Posterior vena cava (tissue), 2 donors: ENCODE measurements at places on chromosomes 2 and 18.
A peak's percentile ranks its signal among the peaks of the same experiment; 100 is the strongest.

- no peak for DNase-seq
Observed at GRCh38 chr2:121152861-121153260, 132.1 kb downstream of the TFCP2L1 start.

- no peak for DNase-seq
Observed at GRCh38 chr18:65365245-65365980, 385.4 kb upstream of the CDH7 start.

- no peak for DNase-seq
Observed at GRCh38 chr2:222270396-222270795, 28.4 kb downstream of the PAX3 start.

DNA sequence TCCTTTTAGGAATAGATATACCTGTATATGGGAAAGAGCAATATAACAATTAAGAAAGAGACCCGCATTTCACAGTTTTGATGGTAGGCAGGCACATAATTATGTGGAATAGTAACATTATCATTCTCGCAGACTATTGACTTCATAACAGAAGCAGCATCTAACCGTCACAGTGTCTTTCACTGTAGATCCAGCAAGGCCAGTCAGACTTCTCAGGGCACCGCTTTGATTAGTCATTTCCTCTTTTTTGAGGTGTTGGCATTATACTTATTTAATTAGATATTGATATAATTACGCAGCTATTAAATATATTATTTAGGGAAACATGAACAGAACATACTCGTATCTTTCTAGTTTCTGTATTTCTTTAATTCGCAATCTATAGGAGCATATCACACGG is 176.4 kb downstream of the NAPG start:
- DNase-seq = no peak

GRCh38 chr2:6934758-6935651 is 17.8 kb downstream of the RNF144A start:
- no peak for DNase-seq

GRCh38 chr18:51098082-51098481 is 68.1 kb downstream of the SMAD4 start:
- DNase-seq = no peak

GRCh38 chr2:182638667-182639066 is 77.4 kb upstream of the DNAJC10 start:
- DNase-seq = no peak

DNA sequence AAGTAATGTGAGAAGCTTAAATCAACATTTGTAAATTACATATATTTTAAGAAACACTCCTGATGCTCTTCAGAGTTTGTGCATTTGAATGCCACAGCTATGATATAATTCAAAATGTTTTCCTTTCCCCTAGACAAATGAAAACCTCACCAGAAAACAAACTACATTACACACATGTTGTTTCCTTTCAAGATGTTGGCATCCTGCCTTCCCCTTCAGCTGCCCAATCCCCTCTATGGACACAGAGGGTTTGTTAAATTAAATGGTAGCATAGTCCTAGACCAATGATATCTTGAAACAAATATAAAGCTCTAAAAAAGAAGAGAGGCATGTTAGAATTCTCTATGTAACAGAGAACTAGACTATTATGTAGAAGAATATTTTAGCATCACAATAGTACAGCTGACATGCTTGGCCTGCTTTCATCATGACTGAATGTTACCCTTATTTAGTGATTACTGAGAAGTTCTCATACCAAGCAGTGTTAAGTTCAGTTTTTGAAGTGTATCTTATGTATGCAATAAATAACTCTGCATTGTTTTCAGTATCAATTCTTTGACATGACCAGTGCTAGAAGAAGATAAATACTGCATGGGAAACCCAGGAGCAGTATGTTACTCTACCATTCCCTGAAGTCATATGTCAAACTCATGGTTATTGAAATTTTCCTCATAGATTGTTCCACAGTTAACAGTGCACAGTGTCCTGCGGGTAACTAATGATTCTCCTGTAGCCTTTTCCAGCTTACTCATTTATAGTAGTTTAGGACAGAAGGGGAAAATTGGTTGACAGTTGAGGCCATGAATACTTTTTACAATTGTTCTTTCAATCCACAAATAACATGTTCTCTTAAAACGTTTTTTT is 316.3 kb upstream of the KCNJ3 start:
- no peak for DNase-seq

GRCh38 chr2:238869-239268 is 25.0 kb downstream of the SH3YL1 start:
- no peak for DNase-seq

- no peak for DNase-seq
Observed at GRCh38 chr18:8794156-8794933, 89.0 kb downstream of the MTCL1 start.

- DNase-seq = no peak
Observed at GRCh38 chr2:101515477-101515876, 40.6 kb upstream of the RFX8 start.

DNA sequence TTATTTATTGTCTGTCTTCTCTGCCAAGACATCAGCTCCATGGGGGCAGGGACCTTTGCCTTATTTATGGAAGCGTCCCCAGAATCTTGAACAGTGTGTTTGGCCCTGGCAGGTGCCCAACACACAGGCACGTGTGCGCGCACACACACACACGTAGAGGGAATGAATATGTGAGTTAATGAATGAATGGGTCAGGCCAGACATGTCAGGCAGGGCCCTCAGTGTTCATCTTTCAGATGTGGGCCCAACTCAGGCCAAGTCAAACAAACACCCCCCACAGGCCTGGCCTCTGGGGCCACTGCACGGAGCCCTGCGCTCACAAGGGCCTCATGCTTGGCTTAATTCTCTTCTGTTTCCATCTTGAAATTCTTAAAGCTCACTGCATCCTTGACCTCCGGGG is 54.1 kb downstream of the DYSF start:
- DNase-seq = peak; percentile 16

DNA sequence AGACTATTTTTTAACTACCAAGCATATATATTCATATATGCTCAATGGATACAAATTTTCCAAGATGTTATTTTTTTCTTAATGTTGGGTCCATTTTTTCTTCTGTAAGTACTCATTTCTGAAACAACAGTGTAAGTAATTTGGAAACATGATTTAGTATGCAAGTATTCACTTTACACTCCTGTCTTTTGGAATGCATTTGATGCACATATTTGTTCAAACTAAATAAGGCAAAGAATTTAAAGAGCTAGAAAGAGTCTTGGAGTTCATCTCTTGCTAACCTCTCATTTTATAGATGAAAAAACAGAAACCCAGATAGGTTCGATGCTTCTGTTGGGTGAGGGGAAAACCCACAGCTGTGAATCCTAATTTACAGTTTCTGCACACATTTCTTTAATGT is 439.5 kb upstream of the RAB12 start:
- DNase-seq = no peak

DNA sequence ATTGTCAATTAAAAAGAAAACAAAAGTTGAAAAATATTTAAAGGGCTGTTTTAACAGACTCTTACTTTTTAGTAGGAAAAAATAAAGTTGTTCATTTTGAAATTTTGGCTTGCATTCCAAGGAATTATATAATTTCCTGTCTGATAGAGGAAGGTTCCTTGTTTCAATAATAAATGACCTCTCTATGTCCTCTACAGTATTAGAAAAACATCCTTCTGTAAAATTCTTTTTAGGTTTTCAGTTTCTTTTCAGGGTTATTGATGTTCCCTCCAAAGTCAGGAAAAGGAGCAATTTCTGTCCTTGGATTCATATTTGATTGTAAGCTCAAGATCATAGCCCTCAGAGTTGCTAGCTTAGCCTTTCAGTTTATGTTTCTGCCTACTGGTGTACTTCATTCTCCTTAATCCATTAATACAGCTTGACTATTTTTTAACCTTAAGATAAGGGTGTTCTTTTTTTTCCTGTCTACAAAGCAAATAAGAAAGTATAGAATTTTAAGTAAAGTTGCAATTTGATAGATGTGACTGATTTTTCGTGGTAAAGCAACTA is 125.2 kb upstream of the COL3A1 start:
- no peak for DNase-seq

GRCh38 chr18:45976974-45977373 is 9.8 kb upstream of the EPG5 start:
- no peak for DNase-seq

DNA sequence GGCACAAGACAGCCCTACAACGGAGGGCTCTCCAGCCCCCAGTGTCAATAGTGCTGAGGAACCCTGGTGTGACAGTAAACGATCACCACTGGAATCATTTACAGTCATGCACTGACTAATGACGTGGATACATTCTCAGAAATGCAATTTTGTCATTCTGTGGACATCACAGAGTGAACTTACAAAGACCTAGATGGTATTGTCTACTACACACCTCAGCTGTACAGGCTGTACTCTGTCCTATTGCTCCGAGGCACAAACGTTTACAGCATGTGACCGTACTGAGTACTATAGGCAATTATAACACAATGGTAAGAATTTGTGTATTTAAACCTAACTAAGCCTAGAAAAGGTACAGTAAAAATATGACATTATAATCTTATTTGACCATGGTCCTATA is 67.2 kb downstream of the CD8B2 start:
- DNase-seq = no peak

GRCh38 chr2:5660591-5660990 is 31.6 kb upstream of the SOX11 start:
- no peak for DNase-seq

GRCh38 chr18:28178720-28179119 is 1.8 kb upstream of the CDH2 start:
- DNase-seq = no peak

DNA sequence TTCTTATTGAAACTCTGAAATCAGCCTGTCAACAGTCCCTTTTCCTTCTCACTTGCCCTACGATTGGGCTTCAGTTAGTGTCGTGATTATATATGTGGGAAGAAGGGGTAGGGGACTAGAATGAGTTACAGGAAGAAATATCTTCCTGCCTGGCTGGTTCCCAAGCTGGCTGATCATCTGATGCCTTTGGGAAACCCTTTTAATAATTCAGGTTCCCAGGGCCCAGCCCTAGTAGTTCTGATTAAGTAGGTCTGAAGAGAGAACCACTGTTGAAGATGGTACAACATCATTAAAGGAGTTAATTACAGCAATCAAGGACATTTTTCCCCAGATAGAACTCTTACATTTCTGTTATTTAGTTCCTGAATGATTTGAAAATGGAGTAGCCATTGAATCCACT is 110.1 kb upstream of the EML6 start:
- no peak for DNase-seq

DNA sequence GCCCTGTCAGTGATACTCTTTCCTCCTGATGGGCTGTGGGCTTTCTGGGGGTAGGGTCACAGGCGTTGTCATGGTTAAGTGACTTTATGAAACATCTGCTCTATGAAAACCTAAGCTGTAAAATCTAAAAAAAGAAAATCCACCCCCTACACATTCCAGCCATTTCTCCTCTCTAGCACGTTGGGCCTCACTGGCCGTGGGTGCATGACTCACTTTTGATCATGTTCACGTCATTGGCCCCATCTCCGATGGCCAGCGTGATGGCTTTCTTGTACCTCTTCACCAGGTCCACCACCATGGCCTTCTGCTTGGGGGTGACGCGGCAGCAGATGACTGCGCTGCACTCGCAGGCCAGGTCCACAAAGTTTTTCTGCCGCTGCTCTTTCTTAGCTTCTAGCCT is 39.3 kb upstream of the NARS1 start:
- no peak for DNase-seq

DNA sequence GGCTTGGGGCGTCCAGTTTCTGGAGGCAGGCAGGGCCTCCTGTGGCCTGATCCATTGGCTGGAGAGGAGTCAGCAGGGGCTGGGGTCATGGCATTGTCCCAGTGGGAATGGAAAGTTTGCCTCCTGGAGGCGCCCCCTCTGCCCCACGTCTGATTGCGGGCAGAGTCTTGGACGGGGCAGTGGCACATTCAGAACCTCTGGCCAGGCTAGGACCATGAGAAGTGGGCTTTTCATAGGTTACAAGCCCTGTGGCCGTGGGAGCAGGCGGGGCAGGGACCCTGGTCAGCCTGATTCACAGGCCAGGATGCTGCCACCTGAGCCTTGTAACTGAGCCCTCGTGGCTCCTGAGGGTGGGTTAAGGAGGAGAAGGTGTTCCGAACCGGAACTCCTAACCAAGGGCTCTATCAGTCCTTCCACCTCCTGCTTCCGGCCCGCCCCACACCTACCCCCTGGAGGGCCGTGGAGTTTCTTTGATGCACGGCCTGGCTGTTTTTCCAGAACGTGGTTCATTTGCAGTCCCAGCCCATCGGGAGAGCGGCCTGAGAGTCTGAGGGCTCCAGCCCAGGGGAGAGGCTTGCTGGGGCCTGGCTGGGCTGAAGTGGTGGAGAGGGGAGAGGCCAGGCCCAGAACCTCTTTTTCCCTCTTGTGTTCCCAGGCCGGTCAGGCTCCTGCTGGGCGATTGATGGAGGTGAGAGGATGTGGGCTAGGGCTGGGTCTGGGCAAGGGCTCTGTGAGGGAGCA is 43.9 kb upstream of the PLB1 start:
- no peak for DNase-seq

DNA sequence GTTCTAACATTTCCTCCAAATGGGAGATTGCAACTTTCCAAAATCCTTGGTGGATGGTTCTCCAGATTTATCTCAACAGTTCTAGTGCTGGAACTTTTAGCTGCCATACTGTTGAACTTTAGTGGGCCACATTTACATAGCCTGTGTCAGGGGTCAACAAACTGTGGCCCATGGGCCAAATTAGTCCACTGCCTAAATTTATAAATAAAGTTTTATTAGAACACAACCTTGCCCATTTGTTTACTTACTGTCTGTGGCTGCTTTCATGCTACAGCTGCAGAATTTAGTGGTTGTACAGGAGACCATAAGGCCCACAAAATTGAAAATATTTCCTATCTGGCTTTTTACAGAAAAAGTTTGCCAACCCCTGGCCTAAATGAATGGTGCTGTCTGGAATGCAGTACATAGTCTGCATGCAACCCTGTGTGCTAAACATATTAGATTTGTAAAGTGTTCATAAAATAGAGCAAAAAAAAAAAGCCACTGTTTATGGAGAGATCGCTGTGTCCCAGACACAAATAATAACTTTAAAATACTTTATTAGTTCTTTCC is 30.3 kb downstream of the MGAT5 start:
- no peak for DNase-seq

DNA sequence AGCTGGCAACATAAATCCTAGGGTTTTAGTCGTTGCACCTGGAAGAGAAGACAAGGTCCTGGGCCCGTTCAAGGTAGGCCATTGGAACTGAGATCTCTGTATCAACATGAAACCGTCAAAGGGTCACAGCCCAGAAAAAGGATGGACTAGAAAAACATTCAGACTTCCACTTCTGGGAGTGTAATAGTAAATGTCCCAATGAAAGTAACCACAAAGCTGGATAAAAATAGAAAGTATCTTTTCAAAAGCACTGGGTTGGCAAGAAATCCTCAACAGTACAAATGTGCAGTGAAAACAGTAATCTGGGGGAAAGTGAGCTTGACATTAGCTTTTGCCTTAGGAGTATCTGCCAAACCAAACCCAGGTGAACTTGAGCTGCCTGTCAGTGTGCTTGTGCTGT is 12.9 kb downstream of the CGREF1 start:
- DNase-seq = no peak

- no peak for DNase-seq
Observed at GRCh38 chr2:146527166-146527565, 1317.7 kb upstream of the ACVR2A start.

GRCh38 chr18:13455471-13455870 is 236.9 kb downstream of the LDLRAD4 start:
- no peak for DNase-seq

- no peak for DNase-seq
Observed at GRCh38 chr2:27667446-27667845, 3.8 kb downstream of the SLC4A1AP start.
